Left lobe of liver (tissue), 2 donors: ENCODE measurements at places on chromosomes 3 and 15. TPM values are rescaled to one million over a fixed set of nuclear protein-coding genes. Genes with fewer than 3 reads are reported as not detected.

DNA sequence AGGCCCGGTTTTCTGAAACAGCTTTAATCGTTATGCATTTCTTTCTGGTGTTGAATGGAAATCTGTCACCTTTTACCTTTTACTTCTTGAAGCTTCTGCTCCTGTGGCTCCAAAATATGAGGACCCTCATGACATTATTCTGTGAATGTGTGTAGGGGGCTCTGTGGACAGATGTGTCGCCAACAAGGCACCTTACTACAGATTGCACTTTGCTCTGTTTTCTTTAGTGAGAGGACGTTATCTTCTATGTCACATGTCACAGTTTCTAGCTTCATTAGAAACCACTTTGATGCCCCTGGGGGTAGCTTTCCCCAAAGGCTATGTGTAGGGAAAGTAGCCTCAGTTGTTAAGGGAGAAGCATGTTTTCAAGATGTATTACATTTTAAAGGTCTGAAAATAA is 195.6 kb downstream of the ZNF621 start:
- no peak for DNase-seq

DNA sequence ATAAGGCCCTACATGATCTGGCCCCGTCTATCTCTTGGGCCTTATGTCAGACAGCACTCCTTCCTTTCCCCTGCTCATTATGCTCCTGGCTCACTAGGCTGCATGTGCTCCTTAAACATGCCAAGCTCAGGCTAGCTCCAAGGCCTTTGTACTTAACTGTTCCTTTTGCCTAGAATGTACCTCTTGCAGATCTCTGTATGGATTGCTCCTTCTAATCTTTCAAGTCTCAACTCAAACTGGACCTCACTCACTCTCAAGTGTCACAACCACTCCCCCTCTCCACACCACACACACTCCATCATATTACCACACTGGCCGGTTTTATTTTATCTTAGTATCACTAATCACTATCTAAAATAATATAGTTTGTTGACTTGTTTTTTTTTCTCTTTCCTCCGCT is 36.4 kb downstream of the ZMAT3 start:
- DNase-seq = no peak

GRCh38 chr3:55165278-55165677 is 237.4 kb upstream of the LRTM1 start:
- no peak for DNase-seq

Gene CXCR6
- not detected for total RNA-seq

DNA sequence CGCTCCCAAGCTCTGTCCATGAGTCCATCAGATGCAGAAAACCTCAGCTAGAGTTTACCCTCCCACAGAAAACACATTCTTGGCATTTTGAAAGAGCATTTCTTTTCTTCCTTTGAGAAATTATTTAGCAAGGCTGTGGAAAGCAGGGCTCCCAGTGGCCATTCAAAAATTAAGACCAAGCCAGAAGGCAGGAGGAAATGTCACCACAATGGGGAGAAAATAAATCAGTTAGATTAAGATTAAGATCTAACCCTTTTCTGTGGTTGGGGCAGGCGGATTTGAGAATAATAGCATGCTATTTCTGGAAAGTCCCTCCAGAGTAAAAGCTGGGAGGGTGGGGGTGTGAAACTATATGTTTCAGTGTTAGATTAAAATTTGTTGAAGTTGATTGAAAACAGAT is 20.2 kb downstream of the LRIG1 start:
- DNase-seq = no peak
